Uterus (tissue), 4 donors: ENCODE measurements at places on chromosomes 3 and 15. TPM values are rescaled to one million over a fixed set of nuclear protein-coding genes. Genes with fewer than 3 reads are reported as not detected.

- DNase-seq = no peak
Observed at GRCh38 chr3:61452535-61453090, 108.8 kb upstream of the PTPRG start.

DNA sequence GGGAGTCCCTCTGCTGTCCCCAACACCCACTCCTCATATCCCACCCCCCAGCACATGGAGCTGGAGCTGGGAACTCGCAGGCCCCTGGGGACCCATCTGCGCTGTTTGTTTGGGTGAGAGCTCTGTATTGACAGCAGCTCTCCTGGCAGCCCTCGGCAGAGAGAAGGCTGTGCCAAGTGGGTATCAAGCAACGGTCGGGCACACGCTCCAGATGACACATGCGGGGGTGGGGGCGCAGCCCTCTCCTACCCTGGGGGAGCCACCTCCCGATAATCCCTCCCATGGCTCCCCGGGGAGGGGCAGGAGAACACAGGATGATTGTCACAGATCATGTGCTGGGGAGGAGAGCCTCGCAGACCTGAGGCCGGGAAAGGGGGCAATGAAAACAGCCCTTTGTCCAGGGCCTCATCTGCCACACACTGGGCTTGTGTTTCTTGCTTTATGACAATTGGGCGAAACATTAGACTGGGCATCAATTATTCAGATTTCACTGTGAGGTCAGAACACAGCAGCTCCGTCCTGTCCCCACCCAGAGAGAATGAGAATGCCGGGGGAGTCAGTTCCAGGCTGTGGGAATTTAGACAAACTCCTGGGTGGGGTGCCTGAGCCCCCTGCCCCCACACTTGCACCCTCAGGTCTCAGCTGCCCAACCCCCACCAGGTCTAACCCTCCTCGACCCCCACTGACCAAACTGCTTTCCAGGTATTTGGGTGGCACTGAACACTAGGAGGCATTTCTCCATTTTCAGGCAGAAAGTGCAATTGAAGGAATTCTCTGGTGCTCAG lies 46.4 kb upstream of the KLF13 start:
- no peak for DNase-seq

GRCh38 chr3:167777356-167777755 lies 41.8 kb downstream of the SERPINI1 start:
- no peak for DNase-seq

The NGLY1 gene
- 38.3 TPM for total RNA-seq

The RASGRP1 gene
- under 0.01 TPM for total RNA-seq

DNA sequence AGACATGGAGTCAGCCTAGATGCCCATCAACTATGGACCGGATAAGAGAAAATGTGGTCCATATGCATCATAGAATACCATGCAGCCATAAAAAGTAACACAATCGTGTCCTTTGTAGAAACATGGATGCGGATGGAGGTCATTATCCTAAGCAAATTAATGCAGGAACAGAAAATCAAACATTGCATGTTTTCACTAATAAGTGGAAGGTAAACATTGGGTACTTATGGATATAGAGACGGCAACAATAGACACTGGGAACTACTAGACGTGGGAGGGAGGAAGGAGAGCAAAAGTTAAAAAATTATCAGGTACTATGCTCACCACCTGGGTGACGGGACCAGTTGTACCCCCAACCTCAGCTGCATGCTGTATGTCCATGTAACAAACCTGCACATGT lies 2.5 kb downstream of the PLD1 start:
- no peak for DNase-seq

The TUSC7 gene
- total RNA-seq = not detected

The SLC12A1 gene
- total RNA-seq = not detected

DNA sequence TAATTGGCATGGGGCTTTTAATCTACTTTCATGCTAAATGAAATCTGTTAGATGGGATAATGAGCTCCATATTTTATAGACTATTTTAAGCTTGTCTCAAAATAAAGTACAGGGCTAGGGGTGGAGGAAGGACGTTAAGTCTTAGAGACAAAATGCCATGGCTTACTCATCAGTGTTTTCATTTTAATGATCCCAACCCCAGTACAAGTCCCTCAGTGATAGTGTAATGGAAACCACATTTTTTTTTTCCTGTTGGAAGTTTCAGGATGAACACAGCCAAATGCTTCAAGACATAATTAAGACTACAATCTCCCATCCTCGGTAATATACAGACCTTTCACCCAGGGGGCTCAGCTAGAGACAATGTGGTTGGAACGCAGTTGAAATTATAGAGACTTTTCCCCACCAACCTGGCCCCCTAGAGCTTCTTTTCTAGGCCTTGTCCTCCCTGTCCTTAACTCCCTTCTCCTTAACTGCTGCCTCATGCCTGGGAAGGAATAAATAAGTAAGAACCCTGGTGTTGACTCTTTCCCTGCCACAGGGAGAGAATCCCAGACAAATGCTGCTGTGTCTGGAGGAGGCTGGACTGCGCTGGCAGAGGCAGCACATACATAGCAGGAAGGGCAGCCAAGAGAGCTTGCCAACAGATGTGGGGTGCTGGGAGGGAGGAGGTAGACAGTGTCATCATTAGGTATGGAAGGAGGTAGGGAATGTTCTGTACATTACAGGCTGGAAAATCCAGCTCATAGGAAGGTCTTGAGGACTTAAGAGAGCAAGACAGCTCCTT lies 115.4 kb upstream of the ROPN1 start:
- DNase-seq = peak; percentile 22

DNA sequence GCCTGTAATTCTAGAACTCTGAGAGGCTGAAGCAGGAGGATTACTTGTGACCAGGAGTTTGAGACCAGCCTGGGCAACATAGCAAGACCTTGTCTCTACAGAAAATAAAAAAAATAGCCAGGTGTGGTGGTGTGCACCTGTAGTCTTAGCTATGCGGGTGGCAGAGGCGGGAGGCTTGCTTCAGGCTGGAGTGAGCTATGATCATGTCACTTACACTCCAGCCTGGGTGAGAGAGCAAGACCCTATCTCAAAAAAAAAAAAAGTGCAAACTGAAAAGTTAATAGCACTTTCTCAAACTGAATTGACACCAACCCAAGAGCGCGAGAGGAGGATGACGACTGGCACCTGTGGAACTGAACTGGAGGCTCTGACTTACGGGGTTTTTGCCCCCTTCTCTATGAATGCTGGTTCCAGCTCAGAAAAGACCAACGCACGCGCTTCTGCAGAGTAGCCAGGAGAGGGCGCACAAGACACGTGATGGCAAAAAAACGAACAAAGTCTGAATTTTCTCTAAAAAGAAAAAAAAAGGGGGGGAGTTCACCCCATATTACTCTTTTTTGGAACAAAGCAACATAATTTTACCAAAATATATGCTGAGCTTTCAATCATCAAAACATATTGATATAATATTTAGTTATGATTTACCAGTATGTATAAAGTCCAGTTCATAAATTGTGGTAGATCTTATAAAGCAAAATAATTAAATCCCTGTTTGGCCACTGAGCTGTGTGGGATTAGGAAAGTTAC lies 23.7 kb downstream of the CFAP92 start:
- peak; percentile 42 for DNase-seq

DNA sequence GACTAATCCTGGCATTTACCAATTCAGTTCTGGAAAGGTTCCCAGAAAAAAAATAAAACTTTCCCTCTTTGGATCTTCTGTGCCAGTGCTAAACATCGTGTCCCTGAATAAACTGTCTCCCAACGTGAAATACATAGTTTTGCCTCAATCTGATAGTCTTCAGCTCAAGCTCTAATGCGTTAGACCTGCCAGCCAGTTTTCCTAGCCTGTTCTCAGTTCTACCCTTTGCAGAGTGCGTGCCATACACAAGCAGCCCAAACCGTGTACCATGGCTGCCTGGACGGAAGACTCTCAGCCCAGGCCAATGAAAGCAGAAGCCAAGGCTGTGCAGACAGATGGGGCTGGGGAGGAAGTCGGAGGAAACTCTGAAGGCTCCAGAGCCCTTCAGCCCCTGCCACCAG lies 11.4 kb upstream of the OCA2 start:
- DNase-seq = no peak

DNA sequence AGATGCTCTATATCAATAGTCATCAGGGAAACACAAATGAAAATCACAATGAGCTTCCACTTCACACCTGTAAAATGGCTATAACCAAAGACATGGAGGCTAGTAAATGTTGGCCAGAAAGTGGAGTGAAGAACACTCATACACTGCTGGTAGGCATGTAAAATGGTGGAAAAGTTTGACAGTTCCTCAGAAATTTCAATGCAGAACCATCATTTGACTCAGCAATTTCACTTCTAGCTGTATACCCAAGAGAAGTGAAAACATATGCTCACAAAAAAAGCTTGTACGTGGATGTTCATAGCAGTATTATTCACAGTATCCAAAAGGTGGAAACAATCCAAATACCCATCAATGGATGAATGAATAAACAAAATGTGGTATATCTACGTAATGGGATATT lies 19.2 kb upstream of the TOP2B start:
- DNase-seq = no peak

DNA sequence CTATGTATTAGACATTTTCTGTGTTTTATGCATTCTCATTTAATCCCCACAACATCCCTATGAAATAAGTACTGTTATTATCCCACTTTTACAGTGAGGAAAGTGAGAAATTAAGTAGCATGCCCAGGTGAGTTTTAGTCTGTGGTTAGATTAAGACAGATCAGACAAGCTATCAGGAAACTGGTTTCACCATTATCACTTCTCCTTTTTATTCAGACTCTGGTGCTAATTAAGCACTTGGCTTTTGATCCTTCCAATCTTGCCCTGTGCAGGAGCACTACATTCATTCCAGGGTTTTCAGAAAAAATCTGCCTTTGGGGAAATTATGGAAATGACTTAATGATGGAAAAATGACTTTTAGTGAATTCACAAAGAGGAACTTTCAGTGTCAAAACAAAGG lies 115.2 kb downstream of the TMEM108 start:
- DNase-seq = no peak

DNA sequence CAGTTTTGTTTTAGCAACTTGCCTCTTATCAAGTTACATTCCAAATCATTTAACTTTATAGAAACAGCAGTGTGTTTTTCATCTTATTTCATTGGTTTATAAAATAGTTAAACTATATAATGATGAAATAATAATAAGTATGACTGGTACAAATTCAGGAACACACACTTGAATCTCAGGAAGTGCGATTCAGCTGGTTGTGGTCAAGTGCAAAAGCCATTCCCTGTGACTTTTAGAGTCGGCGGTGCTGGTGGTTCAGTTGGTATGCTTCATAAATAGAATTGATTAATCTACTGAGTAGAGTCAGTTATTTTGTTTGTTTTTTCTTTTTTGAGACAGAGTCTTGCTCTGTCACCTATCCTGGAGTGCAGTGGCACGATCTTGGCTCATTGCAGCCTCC lies 22.7 kb downstream of the SACM1L start:
- no peak for DNase-seq

The CISH gene
- total RNA-seq = not detected

The C15orf62 gene
- total RNA-seq = 0.28 TPM

The ZNF148 gene
- total RNA-seq = 67.1 TPM

- no peak for DNase-seq
Observed at GRCh38 chr3:26102376-26102775, 312.5 kb downstream of the OXSM start.

The ZPLD1 gene
- total RNA-seq = 0.07 TPM
